ENCODE measurements at places on chromosomes 2 and 18.
A peak's percentile ranks its signal among the peaks of the same experiment; 100 is the strongest.

DNA sequence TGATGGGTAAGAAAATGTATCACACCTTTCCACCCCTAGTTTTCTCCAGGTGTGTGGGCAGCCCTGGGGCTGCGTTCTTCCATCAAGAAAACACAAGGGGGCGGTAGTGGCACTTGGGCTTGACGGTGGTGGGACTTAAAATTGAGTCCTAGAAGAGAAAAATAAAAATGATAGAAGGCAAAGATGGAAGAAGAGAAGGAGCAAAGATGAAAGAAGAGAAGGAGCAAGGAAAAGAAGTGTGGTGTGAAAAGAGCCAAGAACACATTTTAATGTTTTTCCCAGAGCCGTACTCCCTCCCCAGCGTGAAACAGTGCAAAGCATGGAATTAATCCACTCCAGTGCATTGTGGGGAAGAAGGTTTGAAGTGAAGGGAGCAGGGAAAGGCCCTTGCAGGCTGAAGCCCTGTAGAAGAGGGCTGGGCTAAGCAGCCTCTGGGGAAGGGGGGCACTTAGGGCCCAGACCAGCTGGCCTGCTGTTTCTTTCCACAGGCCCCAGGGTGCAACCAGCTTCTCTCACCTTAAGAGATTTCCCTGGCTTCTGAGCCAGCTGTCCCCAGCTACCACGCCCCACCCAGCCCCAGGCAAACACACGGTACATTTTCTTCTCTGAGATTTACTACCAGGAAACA, 256.8 kb downstream of the RNF152 start:
- DNase-seq, result peak; percentile 52

DNA sequence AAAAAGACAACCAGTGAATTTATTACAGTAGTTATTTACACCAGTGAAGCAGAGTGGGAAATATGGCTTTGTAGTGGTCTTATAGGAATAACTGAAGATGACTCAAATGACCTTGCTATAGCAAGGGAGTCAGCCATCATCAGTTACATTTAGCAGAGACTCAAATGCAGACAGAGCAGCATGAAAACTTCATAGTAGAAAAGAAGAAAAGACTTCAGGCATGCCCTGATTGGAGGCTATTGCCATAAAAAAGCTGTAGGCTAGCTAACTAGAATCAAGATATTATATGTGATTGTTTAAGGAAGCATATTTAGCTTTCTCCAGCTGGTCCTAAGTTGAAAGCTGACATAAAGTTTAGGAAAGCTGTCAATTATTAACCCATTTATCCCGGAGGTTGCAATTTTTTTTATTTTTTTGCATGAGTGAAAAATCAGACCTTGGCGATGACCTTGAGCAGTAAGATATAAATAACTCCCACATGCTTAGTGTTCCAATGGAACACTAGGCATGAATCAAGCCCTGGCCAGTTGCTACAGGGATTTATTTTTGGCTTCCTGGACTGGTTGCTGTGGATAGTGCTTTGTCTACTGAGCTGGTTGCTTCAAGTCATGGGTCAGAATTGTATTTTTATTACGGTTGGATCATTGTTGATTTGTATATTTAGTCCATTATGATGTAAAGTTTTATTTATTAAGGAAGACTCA, 675.6 kb upstream of the VRK2 start:
- DNase-seq, result peak; percentile 1

DNA sequence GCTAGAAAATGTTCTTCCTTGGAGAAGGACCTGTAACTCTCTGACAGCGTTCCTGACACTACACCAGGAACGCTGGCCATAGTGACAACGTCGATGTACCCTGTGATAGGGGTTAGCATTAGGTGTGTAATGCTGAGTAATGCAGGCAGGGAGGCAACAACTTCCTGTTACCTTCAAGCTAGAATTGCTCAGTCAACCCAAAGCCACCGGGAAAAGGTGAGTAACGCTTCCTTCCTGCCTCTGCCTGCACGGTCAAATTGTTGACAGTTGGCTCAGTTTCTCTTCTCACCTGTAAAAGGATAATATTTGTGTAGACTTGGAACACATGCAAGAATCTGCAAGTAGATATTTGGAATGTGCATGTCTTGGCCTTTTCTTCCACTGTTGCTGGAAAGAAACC, 12.7 kb downstream of the FAM110C start:
- DNase-seq, result no peak

DNA sequence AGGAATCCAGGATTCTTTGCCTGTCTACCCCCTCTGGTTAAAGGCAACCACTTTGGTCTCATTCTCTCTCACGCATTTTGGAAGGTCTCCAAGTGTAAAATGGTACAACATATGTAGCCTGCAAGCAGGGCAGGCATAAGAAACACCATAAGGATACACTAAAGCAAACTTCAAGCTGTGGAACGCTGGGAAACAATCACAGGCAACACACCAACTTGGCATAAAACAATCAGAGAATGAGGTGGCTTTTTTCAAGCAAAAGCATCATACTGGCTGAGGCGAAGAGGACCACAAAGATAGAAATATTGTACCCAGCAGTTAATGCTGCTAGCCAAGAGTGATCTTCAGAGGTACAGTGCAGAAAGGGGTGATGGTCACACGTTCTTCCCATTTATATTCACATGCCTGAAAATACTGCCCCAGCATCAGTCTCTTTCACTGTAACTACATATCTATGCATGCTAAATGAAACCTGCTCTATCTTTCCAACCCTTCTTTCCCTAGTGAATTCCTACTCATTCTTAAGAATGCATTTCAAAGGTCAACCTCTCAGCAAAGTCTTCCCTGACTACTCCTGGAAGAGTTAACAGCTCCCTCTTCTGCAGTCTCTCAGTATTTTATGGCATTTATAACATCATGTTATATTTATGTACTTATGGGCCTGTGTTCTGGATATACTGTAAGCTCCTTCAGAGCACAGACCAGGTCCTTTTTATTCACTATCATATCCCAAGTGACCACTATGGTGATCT, 71.9 kb upstream of the GALNT5 start:
- peak; percentile 24 for DNase-seq

- DNase-seq, result no peak
Measured at GRCh38 chr2:127115471-127116199, 8.7 kb upstream of the BIN1 start.

- no peak for DNase-seq
Measured at GRCh38 chr2:238428866-238429265, 2.1 kb downstream of the ASB1 start.

GRCh38 chr2:16478434-16479210, 187.0 kb downstream of the CYRIA start:
- DNase-seq, result no peak

GRCh38 chr2:229627728-229628127, 86.6 kb downstream of the DNER start:
- DNase-seq, result no peak

GRCh38 chr2:202721621-202722020, 86.9 kb downstream of the FAM117B start:
- DNase-seq, result peak; percentile 29

GRCh38 chr2:217177720-217178119, 317.9 kb upstream of the TNP1 start:
- DNase-seq, result peak; percentile 9
